ENCODE measurements at places on chromosomes 13 and 19.

DNA sequence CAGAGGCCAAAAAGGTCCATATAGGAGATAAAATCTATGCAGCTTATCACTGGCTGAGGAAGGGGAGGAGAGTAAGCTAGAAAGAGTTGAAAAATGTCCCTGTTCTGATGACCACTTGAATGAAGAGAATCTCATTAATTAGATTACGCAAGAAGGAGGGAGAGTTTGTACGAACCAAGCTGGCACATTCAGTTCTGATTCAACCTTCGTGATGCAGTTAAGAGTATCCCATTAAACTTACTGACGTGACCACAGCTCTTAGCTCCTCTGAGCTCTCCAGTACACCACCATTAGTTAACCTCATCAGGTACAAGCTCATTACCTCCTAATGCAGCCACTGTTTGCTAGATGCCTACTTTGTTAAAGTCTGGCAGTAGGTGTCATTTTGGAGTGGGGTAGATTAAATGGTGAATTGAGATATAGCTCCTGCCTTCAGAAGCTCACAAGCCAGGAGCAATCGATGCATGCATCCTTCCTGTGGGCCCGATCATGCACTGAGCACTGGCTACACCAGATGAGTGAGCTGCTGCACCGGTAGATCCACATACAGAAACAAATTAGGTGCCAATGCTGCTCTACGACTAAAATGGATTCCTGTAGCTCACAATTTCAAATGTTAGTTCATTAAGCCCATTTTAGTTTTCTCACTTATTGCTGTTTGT is 458.3 kb downstream of the COG6 start:
- no peak for DNase-seq

GRCh38 chr13:90713441-90714133 is 633.9 kb upstream of the MIR17HG start:
- DNase-seq, result no peak

DNA sequence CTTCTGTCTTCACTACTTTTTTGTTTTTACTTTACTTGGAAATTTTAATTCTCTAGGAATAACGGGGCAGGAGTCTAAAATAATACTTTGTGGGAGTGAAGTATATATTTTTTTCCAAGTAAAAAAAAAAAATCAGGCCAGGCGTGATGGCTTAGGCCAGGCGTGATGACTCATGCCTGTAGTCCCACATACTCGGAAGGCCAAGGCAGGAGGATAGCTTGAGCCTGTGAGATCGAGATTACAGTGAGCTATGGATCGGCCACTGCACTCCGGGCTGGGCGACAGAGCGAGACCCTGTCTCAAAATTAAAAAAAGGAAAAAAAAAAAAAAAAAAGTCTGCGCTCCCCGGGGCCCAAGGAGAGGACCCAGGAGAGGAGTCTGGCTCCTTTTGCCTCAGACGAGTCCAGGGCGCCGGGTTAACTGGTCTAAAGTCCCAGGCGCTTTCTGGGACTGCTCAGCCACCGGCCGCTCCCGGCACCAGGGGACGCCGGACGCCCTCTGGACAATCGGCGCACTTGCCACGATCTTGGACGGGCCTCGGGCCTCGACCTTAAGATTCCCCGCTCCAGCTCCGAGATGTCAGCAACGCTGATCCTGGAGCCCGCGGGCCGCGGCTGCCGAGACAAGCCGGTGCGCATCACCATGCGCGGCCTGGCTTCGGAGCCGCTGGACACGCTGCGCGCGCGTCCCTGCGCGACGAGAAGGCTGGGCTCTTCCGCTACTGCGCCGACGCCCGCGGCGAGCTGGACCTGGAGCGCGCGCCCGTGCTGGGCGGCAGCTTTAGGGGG is 2.7 kb upstream of the ZFP82 start:
- no peak for DNase-seq

DNA sequence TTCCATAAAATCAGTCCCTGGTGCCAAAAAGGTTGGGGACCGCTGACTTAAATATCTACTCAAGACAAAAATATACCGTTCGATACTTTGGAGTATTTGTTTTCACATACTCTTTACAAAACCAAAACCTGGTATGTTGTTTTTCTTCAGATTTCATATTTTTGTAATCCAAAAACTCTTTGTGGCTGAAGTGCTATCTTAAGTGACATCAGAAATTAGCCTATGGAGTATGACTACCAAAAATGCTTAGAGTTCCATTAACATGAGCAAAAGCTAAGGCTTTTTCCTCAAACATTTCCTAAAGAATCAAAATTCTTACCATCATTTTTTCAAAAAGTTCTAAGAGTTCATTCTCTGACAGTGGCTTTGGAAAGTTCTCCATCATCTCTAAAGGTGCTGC is 52.0 kb downstream of the DIAPH3 start:
- DNase-seq, result no peak

DNA sequence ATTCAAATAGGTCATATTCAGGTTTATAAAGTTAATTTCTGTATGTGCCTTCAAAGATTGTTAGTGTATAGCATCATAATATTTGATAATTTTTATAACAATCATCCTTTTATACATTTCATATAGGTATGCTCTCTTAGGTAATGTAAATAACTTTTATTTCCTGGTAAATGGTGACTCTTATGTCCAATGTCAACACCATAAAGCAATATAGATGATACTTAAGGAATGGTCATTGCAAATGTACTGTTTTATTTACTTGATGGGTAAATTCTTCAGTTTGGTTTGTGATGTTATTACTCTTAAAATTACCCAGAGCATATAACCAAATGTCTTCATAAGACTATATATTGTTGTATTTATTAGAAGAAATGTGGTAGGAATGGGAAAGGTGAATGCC is 928.7 kb downstream of the PCDH9 start:
- no peak for DNase-seq
